Activated naive CD4-positive, alpha-beta T cell treated with anti-CD3 and anti-CD28 coated beads, Interleukin-2, amount 50 U/mL, for 72 hours (primary cell): ENCODE measurements at places on chromosomes 4 and X. TPM values are rescaled to one million over a fixed set of nuclear protein-coding genes. Genes with fewer than 3 reads are reported as not detected.

BGN gene
- not detected for total RNA-seq

TMSB15C gene
- total RNA-seq: 2.8 TPM

SMPX gene
- not detected for total RNA-seq

APOO gene
- 20.6 TPM for total RNA-seq

GRCh38 chr4:60201052-60201673, 999.0 kb upstream of the ADGRL3 start:
- DNase-seq: peak; percentile 46

GRCh38 chr4:103887191-103887590, 167.4 kb upstream of the TACR3 start:
- no peak for DNase-seq

DNA sequence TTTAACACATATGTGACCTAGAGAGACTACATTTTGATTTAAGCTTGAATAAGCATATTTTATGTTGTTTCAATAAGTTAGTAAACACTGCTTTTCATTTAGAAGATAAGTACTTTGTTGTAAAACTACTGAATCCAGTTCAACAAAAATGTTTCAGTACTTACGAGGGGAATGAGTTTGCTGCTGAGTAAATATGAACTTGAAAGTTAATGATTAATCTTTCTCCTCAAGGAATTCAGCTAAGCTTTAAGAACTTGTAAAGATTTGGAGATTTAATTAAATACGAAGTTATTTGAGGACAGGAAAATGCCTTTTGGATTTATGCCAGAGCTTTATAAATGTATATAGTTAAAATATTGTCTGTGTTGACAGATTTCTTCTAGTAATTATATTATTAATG, 933.0 kb upstream of the LCORL start:
- DNase-seq: no peak

GRCh38 chr4:130054908-130055307, 959.0 kb downstream of the C4orf33 start:
- DNase-seq: no peak

DNA sequence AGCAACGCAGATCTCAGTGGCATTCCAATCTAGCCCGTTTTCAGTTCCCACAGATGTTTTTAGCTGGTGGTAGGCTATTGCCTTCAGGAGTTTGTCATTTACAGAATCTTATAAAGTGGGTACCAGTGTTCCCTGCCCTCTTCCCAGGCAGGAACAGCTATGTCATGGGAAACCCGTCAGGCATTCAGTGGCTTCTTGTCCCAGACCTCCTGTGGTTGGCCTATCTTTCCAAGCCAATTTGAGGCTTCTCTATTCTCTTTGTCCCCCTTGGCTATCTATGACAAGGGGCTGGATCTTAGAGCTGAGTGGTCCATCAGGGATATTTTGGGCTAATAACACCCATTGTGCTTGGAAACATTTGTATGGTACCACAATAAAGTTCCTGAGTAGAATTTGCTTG, 33.6 kb upstream of the RPL34 start:
- no peak for DNase-seq

DNA sequence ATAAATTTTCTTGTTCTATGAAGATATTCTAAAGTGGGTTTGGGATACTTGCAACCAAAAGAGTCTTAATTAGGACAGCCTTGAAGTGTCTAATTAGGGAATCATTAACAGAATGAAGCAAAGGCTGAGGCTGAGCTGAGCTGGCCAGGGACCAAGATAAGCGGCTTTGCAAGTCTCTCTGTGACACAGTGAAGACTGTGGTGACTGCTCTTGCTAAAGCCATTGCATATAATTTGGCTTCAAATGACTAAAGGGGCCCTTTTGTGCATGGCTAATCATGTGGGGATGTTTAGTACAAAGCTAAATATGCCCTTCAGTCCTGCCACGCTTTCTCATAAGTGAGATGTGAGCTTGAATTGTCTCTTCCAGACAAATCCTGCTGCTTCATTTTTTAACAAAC, 31.2 kb upstream of the GYPA start:
- no peak for DNase-seq

DNA sequence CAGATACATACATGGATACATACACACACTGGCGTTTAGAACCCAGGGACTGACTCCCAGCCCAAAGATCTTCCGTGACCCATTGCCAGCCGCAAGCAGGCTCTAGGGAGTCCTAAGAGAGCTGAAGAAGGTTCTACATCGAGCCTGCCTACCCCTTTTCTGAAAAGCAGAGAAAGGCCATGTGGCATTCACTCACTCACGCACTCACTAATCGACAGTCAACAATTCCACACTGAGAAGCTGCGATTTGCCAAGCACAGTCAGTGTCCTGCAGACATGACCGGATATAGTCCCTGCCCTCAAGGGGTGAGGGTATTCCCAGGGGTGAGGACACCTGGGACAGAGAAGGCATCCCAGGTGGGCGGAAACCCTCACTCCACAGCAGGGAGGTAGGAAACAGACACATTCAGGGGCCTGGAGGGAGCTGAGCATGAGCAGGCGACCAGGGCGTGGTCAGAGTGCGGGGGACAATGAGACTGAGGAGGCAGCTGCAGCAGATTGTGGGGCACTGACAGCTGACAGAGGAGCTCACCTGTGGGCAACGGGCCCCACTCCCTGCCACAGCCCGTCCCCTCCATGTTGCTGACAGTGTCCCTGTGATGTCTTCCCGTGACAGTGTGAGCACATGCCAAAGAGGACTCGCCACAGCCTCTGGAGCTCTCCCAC, 13.2 kb upstream of the MAN2B2 start:
- no peak for DNase-seq

GRCh38 chr4:125710766-125711165, 396.0 kb downstream of the FAT4 start:
- DNase-seq: no peak
